NB4 (cell line): ENCODE measurements at places on chromosomes 5 and 9.

GRCh38 chr5:103092676-103093075 is 27.3 kb downstream of the GIN1 start:
- no peak for DNase-seq

GRCh38 chr5:73735032-73735734 is 109.2 kb downstream of the ARHGEF28 start:
- DNase-seq = no peak

- no peak for DNase-seq
These were observed 25.2 kb upstream of the ADAMTS6 start for GRCh38 chr5:65506961-65507360.

DNA sequence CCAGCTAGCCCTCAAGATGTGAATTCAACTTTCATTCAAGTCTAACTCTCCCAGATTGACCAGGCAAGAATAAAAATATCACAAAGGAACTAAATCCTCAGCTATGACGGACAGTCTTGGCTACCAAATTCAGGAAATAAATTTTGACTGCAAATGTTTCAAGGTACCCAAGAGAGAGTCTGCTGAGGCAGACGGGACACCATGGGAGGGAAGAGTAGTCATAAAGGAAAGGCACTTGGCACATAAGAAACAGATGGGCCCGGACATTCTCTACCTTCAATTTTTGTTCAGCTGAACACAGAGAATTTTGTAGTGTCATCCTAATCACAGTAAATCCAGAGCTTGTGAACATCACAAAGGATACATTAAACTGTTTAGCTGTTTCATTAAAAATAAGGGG is 390.0 kb downstream of the DTWD2 start:
- no peak for DNase-seq

GRCh38 chr9:120336753-120337090 is 243.2 kb downstream of the CDK5RAP2 start:
- DNase-seq = no peak

- no peak for DNase-seq
These were observed 21.8 kb upstream of the ANP32B start for GRCh38 chr9:97961361-97961760.

DNA sequence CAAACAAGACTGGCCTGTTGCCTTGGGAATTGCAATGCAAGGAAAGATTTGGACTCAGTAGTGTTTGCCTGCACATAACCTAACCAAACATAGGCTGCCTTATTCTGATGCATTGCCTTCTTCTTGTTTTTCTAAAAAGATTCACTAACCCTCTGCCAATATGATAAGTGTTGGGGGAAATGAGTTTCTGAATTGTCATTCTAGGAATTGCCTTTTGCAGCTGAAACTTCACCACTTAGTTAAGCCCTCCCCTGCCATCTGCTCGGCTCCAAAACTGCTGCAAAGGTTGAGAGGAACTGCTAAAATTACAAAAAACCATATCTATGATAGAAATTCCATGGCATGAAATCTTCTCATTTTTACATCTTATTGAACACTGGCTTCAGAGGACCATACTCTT is 41.6 kb upstream of the SPATA31D4 start:
- DNase-seq = no peak

- DNase-seq = no peak
These were observed 343.0 kb downstream of the GLIS3 start for GRCh38 chr9:3956899-3957298.

DNA sequence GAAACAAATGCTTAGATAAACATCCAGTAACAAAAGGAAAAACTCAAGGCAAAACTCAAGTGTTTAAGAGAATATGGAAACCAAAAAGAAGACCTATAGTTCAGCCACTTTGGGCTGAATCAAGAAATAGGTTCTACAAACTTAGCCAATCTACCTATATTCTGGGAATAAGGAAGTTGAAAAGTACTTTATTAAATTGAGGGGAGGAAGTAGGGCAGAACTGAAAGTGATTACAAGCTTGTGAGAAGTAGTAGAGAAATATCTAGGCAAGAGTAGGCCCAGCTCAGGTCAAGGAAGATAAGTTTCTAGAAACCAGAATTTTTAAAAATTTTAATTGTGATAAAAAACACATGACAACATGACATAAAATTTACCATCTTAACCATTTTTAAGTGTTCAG is 384.8 kb upstream of the PCSK5 start:
- no peak for DNase-seq

GRCh38 chr5:165560648-165561047 is 2055.2 kb downstream of the MAT2B start:
- DNase-seq = no peak

DNA sequence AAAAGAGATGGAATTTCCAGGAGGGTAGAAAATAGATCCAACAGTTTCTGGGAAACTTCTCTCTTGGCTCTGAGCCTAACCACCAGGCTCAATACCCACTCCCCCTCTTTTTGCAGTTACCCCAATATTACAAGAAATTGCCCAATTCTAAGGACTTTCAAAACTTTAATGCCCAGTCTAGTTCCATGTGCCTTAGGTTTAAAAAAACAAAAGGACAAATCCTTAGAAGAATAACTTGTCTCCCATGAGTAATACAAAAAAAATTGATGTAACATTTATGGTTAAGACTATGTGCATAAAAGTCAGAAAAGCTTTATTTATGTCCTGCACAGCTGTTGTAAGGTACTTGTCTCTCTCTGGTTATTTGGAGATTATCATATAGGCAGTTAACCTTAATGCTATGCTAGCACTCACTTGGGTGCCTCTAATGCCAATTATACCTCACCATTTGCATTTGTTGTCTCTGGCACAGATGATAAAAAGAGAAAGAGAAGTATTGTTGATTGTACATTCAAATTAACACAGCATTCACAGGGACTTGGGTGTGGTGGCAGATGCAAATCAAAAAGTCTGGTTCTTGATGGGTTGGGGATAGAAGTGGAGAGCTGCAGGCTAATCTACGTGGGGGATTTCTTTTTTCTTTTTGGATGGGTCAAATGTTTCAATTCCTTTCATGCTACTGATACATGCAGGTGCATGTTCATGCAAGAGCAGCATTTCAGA is 159.4 kb downstream of the PIK3R1 start:
- no peak for DNase-seq

DNA sequence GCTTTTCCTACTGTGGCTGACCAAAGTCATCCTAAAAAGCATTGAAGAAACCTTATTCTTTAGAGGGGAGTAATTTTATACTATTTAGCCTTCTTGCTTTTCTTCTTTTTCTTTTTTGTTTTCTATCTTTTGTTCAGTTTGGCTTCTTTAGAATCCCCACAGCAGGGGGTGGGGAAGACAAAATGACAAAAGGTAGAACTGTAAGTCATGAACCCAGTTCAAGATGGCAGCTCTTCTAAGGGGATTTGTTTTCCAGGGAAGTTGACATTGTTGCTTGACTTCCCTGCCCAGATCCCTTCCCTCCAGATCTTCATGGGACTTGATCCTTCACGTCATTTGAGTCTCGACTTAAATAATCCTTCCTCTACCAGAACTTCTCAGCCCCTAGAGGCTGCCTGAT is 692.4 kb upstream of the DMAC1 start:
- no peak for DNase-seq

- DNase-seq = peak; percentile 58
These were observed 438 bp downstream of the NSUN2 start for GRCh38 chr5:6632324-6632887.

GRCh38 chr9:84239343-84239742 is 101.2 kb downstream of the SLC28A3 start:
- no peak for DNase-seq

- no peak for DNase-seq
These were observed 24.4 kb upstream of the GAS1 start for GRCh38 chr9:86971742-86972141.

- peak; percentile 88 for DNase-seq
These were observed 5.9 kb downstream of the CYFIP2 start for GRCh38 chr5:157271740-157272271.
